Activated CD4-positive, alpha-beta T cell treated with anti-CD3 and anti-CD28 coated beads, Interleukin-2, amount 50 U/mL, for 16 hours (primary cell): ENCODE measurements at places on chromosomes 7 and 10.

DNA sequence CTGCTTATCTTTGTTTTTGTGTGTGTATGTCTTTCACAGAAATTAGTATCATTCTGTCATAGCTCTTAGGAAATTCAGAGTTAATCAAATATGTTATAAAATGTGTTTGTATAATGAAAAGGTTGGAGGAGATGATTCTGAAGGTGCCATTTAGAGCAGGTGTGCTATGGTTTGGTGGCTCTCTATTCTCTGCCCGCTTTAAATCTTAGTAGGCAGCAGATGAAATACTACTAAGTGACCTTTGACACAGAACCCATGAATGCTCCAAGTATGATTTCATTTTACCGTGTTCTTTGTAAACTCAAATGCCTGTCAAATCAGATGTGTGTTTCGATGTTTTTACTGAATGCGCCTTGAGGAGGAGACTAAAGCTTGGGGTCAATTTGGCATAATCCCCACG, 24.5 kb downstream of the ZEB1 start:
- DNase-seq, result no peak

DNA sequence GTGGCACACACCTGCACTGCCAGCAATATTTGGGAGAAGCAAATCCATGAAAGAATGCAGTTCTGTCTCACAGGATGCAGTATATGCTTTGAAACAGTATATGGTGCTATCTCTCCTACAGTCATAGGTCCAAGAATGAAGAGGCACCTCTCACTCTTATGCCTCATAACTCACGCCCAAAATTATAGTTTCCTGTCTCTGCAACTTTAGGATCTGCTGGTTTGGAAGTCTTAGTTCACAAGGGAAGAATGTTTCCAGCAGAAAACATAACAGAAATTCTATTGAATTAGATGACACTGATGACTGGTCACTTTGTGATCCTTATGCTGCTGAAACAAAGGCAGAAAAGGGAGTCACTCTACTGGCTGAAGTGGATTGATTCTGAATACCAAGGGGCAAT, 5.7 kb downstream of the C10orf67 start:
- no peak for DNase-seq

GRCh38 chr10:121322046-121322445, 276.2 kb downstream of the FGFR2 start:
- no peak for DNase-seq

- no peak for DNase-seq
Observed at GRCh38 chr10:123870260-123870659, 21.3 kb downstream of the CPXM2 start.

DNA sequence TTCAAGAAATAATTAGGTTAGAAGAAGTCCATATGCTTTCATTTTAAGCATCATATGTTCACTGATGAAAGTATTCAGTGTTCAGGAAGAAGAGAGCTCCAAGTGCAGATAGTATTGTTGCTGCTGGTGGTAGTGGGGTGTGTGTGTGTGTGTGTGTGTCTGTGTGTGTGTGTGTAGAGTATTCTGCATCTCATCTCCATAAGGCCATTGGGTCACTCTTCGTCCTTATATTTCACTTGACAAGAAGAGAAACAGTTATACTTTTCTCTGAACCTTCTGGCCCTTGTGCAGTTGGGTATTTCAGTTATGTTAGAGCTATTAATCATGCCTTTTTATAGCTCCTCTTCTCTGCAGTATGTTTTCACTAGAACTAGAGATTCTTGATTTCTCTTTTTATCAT, 26.2 kb downstream of the ADAM22 start:
- no peak for DNase-seq

DNA sequence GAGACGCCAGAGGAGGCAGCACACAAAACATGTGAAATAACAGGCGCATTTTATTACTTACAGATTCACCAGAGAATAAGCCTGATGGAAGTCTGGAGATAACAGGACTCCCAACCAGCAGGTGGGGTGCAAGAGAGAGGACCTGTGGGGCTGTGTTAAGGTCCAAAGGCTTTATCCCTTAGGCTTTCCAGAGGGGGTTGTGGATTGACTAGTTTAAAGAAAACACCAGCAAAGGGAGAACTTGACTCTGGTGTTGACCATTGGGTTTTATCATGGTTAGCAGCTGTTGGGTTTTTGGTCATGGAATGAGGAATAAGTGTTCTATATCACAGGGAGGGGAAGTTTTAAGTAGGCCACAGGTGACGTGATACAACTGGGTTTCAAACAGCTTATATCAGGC, 1.6 kb upstream of the CRPPA start:
- no peak for DNase-seq

DNA sequence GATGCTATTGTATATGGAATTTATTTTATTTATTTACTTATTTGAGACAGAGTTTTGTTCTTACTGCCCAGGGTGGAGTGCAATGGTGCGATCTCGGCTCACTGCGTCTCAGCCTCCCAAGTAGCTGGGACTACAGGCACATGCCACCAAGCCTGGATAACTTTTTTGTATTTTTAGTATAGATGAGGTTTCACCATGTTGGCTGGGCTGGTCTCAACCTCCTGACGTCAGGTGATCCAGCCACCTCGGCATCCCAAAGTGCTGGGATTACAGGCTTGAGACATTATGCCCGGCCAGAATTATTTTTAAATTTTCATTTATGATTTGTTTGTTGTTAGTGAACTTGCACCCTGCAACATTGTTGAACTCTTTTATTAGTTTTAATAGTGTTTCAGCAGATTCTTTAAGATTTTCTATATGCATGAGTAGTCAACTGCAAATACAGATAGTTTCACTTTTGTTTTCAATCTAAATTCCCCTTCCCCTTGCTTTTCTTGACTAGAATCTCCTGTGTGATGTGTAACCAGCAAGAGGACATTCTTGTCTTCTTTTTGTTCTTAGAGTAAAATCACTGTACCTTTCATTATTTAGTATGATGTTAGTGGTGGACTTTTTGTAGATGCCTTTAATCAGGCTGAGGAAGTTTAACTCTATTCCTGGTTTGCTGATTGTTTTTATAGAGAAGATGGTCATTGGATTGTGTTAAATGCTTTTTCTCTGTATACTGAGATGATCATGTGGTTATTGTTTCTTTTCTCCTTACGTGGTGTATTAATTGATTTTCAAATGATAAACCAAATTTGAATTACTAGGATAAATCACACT, 27.8 kb downstream of the ZNF33A start:
- DNase-seq, result peak; percentile 6

DNA sequence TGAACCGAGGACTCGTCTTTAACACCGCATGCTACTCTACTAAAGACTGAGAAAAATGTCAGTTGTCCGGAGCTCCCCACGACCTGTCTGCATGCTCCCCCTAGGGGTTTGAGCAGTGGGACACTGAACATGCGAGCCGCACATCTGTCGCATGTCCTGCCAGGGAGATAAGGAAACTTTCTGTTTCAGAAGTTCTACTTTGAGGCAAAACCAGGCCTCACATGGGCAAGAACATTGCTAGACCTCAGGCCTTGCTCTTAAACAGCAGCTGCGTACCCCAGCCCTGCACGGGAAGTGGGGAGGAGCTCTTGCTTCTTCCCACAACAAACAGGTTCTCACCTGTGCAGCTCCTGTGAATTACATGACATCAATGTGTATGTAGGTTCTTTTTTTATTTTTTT, 30.3 kb upstream of the HERPUD2 start:
- peak; percentile 79 for DNase-seq

DNA sequence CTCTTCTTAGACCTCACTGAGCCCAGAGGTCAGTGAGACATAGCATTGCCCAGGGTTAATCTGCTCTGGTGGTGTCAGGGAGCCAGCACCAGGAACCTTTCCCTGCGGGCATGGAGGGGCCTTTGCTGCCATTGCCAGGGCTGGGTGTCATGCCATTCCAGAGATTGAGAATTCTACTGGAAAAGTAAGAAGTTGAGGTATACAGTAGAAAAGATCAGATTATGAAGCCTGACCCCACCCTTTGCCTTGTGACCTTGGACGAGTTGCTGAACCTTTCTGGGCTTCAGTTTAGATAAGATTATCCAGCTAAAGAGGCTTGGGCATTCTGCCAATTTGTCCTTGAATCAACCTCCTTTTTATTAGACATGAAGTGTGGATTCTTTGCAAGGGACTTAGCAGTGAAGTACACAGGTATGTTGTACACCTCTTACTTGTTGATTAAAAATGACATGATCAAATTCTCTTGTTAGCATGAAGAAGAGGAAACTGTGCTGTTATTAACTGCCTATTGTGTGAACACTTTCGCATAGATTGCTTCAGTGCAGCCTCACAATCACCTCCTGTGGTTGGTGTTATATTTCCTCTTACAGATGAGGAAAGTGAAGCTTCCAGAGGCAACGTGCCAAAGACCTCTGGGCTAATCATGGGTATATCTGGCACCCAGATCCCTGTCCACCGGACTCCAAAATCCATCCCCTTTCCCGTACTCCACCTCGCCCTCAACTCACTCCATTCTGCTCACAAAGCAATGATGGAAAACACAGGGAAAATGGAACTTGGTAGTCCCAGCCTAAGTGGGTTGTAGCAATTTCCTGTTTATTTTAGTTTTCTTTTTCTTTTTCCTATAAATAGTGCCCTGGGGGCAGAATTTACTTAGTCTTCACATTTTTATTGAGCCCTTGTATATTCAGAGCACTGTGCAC, 151.3 kb downstream of the CAMK1D start:
- no peak for DNase-seq

GRCh38 chr10:32851301-32851700, 106.7 kb downstream of the ITGB1 start:
- no peak for DNase-seq

GRCh38 chr10:12847361-12847975, 154.0 kb downstream of the CCDC3 start:
- peak; percentile 34 for DNase-seq

GRCh38 chr10:59895629-59896116, 10.7 kb downstream of the CCDC6 start:
- DNase-seq, result no peak

GRCh38 chr7:153943457-153943856, 108.7 kb upstream of the DPP6 start:
- DNase-seq, result no peak

DNA sequence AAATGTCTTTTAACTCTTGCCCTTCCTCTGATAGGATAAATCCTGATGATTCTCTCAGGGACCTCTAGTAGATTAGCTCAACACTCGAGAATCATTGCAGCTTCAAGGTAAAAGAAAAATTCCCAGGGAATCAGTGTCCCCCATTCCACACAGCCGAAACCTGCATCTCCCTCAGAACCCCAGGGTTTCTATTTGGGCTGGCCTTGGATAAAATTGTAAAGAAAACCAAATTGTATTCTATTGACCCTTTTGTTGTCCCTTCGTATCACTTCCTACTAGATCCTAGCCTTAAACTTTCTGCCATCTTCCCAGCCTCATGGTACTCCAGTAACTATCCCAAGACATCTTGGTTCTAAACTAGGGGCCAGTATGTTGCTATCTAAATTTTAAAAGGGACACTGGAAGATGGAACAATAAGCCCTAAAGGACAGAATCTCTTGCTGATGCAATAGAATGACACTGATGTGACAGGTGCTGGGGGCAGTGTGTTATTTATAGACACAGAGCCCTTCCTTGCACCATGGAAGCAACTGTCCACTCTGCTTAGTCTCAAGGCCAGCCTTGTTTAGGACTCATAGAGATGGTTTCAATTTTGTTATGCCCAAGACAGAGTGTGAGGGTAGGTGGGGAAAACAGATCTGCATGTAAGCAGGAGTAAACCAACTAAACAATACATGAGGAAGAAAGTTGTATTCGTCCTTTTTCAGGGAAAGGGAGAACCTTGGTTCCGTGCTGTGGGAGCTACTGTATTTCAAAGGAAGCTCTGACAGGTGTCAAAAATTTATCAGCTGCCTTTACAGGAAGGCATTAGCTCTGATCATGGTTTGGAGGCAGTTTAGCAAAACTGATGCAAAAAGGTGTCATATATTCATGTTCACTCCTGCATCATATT, 7.6 kb downstream of the ASB15 start:
- DNase-seq, result no peak

DNA sequence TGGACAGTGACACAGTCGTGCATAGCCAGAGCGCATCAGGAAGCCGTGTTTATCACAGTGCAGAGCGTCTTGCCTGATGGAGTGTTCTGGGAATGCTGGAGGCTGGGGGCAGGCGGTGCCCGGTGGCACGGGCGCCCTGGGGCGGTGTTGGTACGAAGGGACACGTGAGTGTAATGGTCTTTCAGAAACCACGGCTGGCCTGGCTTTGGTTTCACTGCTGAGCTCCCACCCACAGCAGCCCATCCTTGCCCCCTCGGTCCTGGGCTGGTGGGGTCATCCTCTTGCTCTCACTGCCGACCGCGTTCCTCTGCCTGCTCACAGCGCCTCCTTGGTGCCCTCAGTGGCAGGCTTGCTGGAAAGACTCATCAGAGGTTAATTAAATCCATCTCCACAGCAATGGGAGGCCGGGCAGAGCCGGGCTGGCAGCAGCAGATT, 50.6 kb downstream of the NKX6-2 start:
- DNase-seq, result no peak

GRCh38 chr10:78211561-78212051, 177.9 kb downstream of the RPS24 start:
- no peak for DNase-seq

DNA sequence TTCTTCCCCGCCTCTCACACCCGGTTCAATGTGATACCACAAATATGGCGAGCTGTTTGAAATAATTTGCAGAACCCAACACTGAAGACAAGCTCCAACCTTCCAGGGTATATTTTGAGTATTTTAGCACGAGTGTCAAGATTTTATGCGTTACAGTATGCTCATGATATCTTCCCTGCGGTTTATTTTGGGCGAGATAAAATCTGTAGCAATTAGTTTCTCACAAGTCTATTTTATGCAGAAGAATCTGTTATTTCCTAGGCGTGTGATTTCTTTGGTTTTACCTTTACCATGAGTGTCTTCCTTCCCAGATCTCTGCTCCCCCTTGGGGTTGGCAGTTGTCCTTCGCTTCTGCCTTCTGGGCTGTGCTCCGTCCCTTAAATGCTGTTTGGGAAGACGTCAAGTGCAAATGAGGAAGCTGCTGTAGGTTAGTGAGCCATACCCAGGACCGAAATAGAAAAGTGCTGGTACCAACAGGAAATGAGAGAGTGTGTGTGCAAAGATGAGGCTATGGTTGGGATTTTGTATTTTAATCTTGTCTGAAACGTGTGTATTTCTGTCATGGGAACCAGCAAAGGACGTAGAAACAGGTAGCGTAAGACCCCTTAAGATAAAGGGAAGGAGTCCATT, 299.8 kb downstream of the KLF6 start:
- no peak for DNase-seq

DNA sequence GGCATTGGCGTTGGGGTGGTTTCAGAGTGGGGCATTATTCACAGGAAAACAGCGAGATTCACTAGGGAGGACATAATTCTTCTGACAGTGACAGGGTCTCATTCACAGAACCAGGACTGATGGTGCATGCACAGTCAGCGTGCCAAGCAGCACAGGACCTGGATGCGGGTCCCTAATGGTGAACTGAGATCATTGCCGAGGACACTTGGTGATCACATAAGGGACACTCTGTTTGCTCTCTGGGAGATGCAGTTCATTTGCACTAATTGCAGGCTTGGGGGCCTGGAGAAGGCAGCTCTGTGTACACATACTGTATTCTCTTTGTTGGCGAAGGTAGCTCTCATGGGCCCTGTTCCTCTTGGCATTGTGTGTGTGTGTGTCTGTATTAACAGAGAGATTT, 716.1 kb downstream of the PHTF2 start:
- DNase-seq, result no peak

GRCh38 chr10:93716766-93717165, 14.4 kb upstream of the FRA10AC1 start:
- DNase-seq, result no peak
